Umbilical cord (tissue), 2 donors: ENCODE measurements at places on chromosomes 1 and 21. TPM values are rescaled to one million over a fixed set of nuclear protein-coding genes. Genes with fewer than 3 reads are reported as not detected.

CCDC24 gene
- total RNA-seq, result 9.9 TPM

MRTO4 gene
- total RNA-seq, result 14.7 TPM

RGS7 gene
- total RNA-seq, result not detected

FAM72C gene
- total RNA-seq, result 6.0 TPM

KIAA0040 gene
- total RNA-seq, result 6.3 TPM

MYOC gene
- not detected for total RNA-seq
